ENCODE measurements at places on chromosomes 1 and 21.
A peak's percentile ranks its signal among the peaks of the same experiment; 100 is the strongest.

- no peak for DNase-seq
These were observed 31.6 kb upstream of the C1orf146 start for GRCh38 chr1:92186081-92186480.

- DNase-seq = no peak
These were observed 262.5 kb upstream of the B3GALT2 start for GRCh38 chr1:193448682-193449461.

DNA sequence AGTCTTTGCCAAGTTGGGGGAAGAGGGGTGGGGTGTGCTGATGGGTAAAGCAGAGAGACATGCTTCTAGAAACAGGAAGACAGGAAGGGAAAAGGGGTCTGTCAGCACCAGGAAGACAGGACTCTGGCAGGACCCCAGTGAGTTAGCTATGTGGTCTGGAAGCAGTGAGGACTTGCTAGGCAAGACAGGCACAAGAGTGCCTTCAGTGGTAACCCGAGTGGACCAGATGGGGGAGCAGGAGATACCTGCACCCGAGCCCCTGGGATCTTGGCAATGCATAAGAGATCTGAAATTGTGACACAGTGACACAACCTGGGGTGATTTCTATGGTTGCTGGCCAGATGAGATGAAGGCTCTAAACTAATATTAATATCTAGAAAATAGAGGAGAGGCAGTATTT is 7.0 kb downstream of the TLR5 start:
- DNase-seq = no peak

DNA sequence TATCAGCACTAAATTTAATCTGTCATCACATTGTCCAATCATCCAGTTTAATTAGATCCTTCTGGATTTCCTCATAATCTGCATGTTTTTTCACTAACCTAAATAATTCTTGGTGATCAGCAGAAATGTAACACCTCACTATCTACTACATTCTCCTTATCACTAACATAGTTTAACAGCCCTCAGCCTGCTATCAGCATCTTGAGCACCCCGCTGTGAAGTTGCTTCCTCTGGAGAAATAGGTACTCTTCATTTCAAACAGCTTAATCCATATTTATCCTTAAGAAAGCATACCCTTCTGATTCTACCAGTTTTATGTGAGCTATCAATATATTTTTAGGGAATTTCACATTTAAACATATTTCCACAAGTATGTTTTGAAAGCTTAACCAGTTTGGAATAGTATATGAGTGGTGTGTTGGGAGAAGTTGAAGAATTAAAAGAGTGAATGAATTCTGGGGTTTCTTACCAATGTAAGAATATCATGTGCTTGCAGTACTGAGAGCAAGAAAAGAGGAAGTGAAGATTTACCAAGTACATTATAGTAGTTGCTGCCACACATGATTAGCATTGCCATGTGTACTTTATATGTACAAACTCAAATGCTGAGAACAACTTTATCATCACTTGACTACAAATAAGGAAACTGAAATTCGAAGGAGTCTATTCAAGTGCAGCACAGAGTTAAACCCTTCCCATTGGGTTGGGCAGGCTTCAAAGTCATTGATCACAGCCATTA is 771.1 kb upstream of the ADGRL4 start:
- no peak for DNase-seq

DNA sequence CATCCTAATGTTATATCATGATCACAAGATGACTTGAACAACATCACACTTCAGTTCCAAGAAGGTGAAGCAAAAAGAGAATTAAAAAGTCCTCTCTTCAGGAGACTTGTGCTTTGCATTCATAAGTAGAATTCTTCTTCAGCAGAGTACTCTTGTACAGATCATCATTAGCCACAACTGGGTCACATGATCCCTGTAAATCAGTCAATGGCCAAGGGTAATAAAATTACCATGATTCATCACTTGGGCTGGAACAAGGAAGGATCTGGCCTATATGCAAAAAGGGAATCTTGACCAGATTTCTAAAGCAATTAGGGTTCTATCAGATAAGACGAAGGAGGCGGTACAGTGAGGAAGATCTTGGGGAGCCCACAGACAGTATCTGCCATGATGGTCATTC is 458.0 kb upstream of the DEPDC1 start:
- DNase-seq = no peak

GRCh38 chr1:913491-914130 is 10.1 kb upstream of the SAMD11 start:
- peak; percentile 2 for DNase-seq

GRCh38 chr1:40710581-40711315 is 19.2 kb downstream of the NFYC start:
- DNase-seq = no peak

DNA sequence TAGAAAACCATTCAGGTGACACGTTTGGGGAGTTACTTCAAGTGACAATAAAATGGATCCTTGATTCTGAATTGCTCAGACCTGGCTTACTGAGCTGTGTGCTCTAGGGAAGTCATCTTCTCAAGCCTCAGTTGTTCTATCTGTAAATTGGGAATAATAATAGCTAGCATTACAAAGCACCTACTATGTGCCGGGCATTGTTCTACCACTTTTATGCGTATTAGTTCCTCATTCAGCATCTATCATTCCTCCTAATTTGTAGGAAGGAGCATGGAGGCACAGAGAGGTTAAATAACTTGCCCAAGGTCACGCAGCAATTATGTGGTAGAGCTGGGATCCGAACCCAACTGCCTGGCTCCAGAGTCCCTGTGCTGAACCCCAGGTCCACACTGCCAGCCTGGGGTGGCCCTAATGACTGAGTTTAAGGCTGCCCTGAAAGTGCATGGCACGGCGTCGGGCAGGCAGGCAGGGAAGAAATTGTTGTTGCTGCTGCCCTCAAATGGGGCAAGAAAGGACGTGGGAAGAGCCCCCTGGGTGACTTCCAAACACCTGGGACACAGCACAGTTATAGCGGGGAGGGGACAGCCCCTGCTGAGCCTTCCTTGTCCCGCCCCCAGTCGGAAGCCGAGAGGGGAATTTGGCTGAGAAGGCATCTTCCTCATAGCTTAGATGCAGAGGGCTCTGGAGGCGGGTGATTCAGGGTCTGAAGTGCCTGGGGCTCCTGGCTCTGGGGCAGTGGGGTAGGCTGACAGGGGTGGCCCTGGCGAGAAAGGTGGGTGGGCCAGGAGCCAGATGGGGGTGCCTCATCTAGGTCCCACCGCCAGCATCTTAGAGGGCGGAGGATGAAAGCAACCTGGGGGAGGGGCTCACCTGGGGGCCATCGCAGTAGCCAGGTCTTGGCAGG is 86.5 kb upstream of the IFFO2 start:
- DNase-seq = peak; percentile 52

GRCh38 chr1:217260676-217261075 is 370.2 kb downstream of the GPATCH2 start:
- no peak for DNase-seq

GRCh38 chr21:42531771-42532170 is 18.1 kb downstream of the SLC37A1 start:
- DNase-seq = no peak

DNA sequence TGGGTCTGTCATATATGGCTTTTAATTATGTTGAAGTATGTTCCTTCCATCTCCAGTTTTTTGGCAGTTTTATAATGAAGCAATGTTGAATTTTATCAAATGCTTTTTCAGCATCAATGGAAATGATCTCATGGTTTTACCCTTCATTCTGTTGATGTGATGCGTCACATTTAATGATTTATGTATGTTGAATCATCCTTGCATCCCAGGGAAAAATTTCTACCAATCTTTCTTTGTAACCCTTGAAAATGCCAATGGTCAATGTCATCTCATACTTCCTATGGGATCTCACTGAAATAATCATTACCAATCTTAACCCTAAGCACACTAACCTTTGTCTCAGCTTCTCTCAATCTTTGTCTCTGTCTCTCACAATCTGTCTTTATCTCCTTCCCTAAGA is 1004.0 kb downstream of the KCNT2 start:
- no peak for DNase-seq

GRCh38 chr1:164511001-164511705 is 47.8 kb upstream of the PBX1 start:
- DNase-seq = no peak

GRCh38 chr1:180954005-180954800 is 41.5 kb downstream of the KIAA1614 start:
- DNase-seq = peak; percentile 70

GRCh38 chr1:202031796-202032195 is 21.4 kb downstream of the ELF3 start:
- no peak for DNase-seq

DNA sequence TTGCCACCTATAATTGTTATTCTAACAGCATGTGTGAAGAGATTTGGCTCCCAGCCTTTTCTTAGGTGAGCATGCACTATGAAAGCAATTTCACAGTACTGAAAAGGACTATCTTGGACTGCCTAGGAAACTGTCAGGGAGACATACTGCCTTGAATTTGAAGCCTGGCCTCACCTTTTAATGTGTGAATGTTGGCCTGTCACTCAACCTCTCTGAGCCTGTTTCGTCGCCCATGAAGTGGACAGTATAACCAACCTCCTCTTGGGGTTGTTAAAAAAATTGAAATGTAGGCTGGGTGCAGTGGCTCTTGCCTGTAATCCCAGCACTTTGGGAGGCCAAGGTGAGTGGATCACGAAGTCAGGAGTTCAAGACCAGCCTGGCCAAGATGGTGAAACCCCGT is 20.4 kb upstream of the POU2F1 start:
- DNase-seq = no peak

- DNase-seq = no peak
These were observed 3.4 kb downstream of the TRIM11 start for GRCh38 chr1:228403231-228403631.

- DNase-seq = no peak
These were observed 124.0 kb upstream of the SPATA6 start for GRCh38 chr1:48596046-48596445.

GRCh38 chr1:245604979-245605378 is 450.2 kb downstream of the KIF26B start:
- DNase-seq = no peak

GRCh38 chr1:35324486-35324885 is 56.0 kb downstream of the ZMYM4 start:
- DNase-seq = no peak

GRCh38 chr1:86461482-86461881 is 7.2 kb upstream of the CLCA1 start:
- DNase-seq = no peak

- DNase-seq = no peak
These were observed 31.7 kb upstream of the GPR37L1 start for GRCh38 chr1:202090994-202091393.

- DNase-seq = no peak
These were observed 682.4 kb downstream of the LTN1 start for GRCh38 chr21:28310171-28310685.

DNA sequence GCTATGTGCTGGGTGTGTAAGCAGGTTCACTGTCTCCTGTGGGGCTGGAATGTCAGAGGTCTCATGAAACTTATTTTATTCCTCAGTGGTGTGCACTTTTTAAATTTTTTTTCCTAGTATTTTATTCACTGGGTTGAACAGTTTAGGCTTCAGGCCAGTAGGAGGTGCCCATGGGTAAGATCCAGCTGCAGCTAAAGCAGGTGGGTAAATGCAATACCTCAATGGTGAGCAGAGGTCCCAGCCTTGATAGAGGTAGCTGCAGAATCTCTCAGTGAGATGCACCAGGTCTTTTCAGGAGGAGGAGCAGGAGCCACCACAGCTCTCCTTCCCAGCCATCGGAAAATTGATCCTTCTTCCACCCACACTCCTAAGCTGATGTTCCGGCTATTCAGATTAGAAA is 12.6 kb upstream of the OR6N2 start:
- DNase-seq = no peak

DNA sequence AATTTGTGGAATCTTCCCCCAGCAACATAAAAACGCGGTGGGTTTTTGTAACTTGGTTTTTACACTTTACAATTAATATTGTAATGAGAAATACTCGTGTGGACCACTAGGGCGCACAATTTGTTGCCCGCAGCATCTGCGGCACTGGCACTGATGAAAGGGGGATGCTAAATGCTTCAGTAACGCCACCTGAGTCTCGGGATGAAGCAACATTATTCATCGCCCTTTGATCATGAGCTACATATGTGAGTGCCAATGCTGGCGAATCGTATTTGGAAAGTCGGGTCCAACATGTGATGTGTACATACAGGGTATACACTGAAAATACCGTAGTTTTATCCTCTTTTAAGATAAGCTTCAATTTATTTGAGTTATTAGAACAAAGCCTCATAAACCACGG is 34.2 kb upstream of the COX20 start:
- peak; percentile 55 for DNase-seq

DNA sequence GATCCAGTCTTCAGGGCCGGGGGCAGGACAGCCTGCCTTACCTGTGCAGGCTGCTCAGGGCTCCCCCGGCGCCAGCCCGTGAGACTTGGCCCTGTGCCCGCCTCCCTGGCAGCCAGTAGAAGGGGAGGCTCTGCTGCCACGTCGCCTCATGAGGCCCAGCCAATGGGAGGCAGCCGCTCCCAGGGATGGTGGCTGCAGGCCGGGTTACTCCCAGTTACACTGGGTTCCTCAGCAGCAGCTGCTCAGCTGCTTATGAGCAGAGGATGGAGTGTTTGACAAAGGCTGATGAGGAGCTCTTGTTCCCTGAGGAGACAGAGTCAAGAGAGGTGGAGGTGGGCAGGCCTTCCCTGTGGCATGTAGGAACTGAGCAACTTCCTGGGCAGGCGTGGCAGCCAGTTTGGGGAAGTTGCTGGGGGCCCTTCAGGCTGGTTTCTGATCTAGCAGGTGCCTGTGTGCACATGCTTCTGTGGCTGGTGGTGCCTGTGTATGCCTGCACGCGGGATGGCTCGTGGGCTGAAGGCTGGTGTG is 5.5 kb downstream of the MFSD2A start:
- DNase-seq = peak; percentile 10

DNA sequence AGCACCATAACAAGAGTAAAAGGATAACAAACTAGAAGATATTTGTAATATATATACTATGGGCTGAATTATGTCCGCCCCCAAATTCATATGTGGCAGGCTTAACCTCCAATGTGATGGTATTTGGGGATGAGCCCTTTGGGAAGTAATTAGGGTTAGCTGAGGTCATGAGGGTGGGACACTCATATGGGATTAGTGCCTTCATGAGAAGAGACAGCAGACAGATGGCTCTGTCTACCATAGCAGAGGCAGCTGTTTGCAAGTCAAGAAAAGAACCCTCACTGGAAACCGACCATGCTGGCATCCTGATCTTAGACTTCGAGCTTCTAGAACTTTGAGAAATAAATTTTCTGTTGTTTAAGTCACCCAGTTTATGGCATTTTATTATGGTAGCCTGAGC is 303.6 kb downstream of the LMO4 start:
- no peak for DNase-seq

GRCh38 chr21:15141261-15141970 is 76.6 kb upstream of the NRIP1 start:
- DNase-seq = peak; percentile 79

DNA sequence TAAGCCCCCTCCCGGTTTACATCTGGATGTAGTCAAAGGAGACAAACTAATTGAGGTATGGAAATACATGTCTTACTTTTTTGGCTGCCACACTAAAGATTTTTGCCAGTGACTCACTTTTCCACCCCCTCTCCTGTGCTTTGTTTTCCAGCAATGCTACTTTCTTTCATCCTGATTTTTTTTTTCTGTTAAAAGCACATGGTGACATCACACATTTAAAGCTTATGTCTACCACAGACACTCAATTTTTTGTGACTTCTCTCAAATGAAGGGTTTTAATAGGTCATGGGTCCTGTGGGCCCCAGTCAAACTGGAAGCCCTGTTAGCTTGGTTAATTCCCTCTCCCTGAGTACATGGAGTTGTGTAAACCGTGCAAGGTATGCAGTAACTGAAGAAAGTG is 2.2 kb downstream of the PPP1R8 start:
- no peak for DNase-seq

Measured in Calu3 (cell line).